ENCODE measurements at places on chromosomes 2 and 18. TPM values are rescaled to one million over a fixed set of nuclear protein-coding genes. Genes with fewer than 3 reads are reported as not detected.

COLEC11 gene
- total RNA-seq: 25.1 TPM

CXCR4 gene
- 3.6 TPM for total RNA-seq

IL1B gene
- total RNA-seq: 1.7 TPM

KRTCAP3 gene
- 1.3 TPM for total RNA-seq

SIX2 gene
- 0.65 TPM for total RNA-seq

LAMA3 gene
- 4.8 TPM for total RNA-seq

SAG gene
- not detected for total RNA-seq

MRPL33 gene
- total RNA-seq: 242 TPM

RETSAT gene
- 31.5 TPM for total RNA-seq

RESP18 gene
- not detected for total RNA-seq

CDK5R2 gene
- not detected for total RNA-seq

GREB1 gene
- total RNA-seq: 11.5 TPM

PDE1A gene
- 15.6 TPM for total RNA-seq

SGPP2 gene
- 8.8 TPM for total RNA-seq

IL36G gene
- total RNA-seq: not detected

SPP2 gene
- total RNA-seq: not detected

CCL20 gene
- total RNA-seq: not detected

UGT1A4 gene
- not detected for total RNA-seq

DSEL gene
- total RNA-seq: 3.3 TPM

PLCL1 gene
- 37.8 TPM for total RNA-seq

MCM6 gene
- total RNA-seq: 5.1 TPM

CGREF1 gene
- 9.6 TPM for total RNA-seq

TXNL4A gene
- 98.7 TPM for total RNA-seq

NCKAP1 gene
- total RNA-seq: 158 TPM

C2orf81 gene
- total RNA-seq: 0.88 TPM

HTR2B gene
- total RNA-seq: 9.6 TPM

ZSWIM2 gene
- not detected for total RNA-seq

EHD3 gene
- total RNA-seq: 13.3 TPM

IHH gene
- total RNA-seq: not detected

ANO7 gene
- total RNA-seq: 1.4 TPM

MC4R gene
- not detected for total RNA-seq

HAUS1 gene
- 8.8 TPM for total RNA-seq

MCFD2 gene
- total RNA-seq: 63.9 TPM

TRIM54 gene
- total RNA-seq: 141 TPM

OSGEPL1 gene
- 9.1 TPM for total RNA-seq

PARD3B gene
- total RNA-seq: 13.0 TPM

GRB14 gene
- total RNA-seq: 11.4 TPM

FSHR gene
- total RNA-seq: 0.29 TPM

Data from right cardiac atrium (tissue), 5 donors.